ENCODE measurements at places on chromosomes 4 and X.

- no peaks in the 10 kb centered on the region for H3K36me3 ChIP-seq
- no peaks in the 10 kb centered on the region for H3K4me1 ChIP-seq
- H3K27ac ChIP-seq, result no peak overlapping the region
- DNase-seq, result no peak
Measured at GRCh38 chr4:90001023-90001422, 106.4 kb downstream of the MMRN1 start.

- H3K27ac ChIP-seq, result no peak overlapping the region
- no peaks in the 10 kb centered on the region for H3K4me1 ChIP-seq
- no peak for DNase-seq
- H3K27me3 ChIP-seq, result no peaks in the 10 kb centered on the region
- H3K36me3 ChIP-seq, result no peaks in the 10 kb centered on the region
Measured at GRCh38 chr4:43607827-43608461, 715.4 kb downstream of the GRXCR1 start.

DNA sequence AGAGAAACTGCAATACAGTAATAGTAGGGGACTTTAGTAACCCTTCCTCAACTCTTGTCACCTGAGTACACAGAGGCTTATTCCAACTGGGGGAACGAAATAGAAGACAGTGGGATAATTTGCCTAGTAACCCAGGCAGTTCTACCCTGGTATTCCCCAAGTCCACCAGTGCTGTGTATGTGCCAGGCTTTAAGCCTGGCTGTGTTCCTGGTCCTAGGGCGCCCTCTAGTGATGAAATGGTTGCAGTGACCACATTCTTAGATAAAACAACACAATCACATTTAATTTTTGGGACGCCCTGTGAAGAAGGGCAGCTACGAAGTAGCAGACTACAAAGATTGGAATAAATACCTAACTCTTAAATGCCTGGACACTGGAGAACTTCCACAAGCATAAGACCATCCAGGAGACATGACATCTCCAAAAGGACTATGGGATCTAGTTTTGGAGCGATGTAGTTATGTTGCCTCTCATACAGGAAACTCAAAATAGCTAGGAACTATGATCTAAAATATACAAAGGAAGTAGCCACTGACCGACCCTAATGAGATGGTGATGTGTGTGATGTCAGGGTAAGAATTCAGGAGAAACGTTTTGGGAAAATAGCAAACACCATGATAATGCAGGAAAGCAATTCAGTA, 288.5 kb upstream of the ZCCHC13 start:
- H3K4me1 ChIP-seq, result no peaks in the 10 kb centered on the region
- H3K27ac ChIP-seq, result no peak overlapping the region
- peak; percentile 78 for DNase-seq
- no peaks in the 10 kb centered on the region for H3K27me3 ChIP-seq
- H3K4me3 ChIP-seq, result no peak overlapping the region

GRCh38 chr4:61292322-61292721, 92.2 kb downstream of the ADGRL3 start:
- H3K27me3 ChIP-seq, result no peaks in the 10 kb centered on the region
- no peaks in the 10 kb centered on the region for H3K36me3 ChIP-seq
- no peak overlapping the region for H3K4me3 ChIP-seq
- no peak overlapping the region for H3K27ac ChIP-seq
- H3K4me1 ChIP-seq, result no peaks in the 10 kb centered on the region

- no peaks in the 10 kb centered on the region for H3K4me1 ChIP-seq
- H3K36me3 ChIP-seq, result no peaks in the 10 kb centered on the region
- no peaks in the 10 kb centered on the region for H3K27me3 ChIP-seq
- DNase-seq, result no peak
Measured at GRCh38 chr4:174069848-174070330, 213.6 kb downstream of the FBXO8 start.

- H3K4me3 ChIP-seq, result no peak overlapping the region
- no peaks in the 10 kb centered on the region for H3K36me3 ChIP-seq
- no peaks in the 10 kb centered on the region for H3K27me3 ChIP-seq
- no peaks in the 10 kb centered on the region for H3K4me1 ChIP-seq
- H3K27ac ChIP-seq, result no peak overlapping the region
Measured at GRCh38 chr4:107068116-107068515, 32.0 kb upstream of the DKK2 start.

- no peak overlapping the region for H3K27ac ChIP-seq
- DNase-seq, result no peak
Measured at GRCh38 chr4:180100433-180101344, 2142.5 kb upstream of the TENM3 start.

DNA sequence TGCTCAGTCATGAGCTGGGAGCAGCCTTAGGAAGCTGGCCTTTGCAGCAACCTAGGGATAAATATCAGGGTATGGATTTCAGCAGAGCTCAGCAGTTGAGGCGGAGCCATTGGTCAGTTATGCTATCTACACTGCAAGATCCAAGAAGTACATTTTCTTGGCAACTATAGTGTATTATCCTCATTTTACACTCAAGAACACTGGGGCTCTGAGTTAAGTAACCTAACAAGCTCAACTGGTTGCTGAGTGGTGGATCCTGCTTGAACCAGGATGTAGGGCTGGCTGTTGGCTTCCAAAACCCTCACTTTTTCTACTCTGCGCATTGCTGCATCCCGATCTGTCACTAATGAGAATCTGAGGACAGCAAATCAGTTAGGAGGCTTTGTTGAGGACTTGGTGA, 1.5 kb upstream of the SCARB2 start:
- no peak for DNase-seq
- no peaks in the 10 kb centered on the region for H3K36me3 ChIP-seq
- no peaks in the 10 kb centered on the region for H3K27me3 ChIP-seq
- no peak overlapping the region for H3K4me3 ChIP-seq
- H3K4me1 ChIP-seq, result no peaks in the 10 kb centered on the region
- H3K27ac ChIP-seq, result peak overlapping the region; percentile 98

DNA sequence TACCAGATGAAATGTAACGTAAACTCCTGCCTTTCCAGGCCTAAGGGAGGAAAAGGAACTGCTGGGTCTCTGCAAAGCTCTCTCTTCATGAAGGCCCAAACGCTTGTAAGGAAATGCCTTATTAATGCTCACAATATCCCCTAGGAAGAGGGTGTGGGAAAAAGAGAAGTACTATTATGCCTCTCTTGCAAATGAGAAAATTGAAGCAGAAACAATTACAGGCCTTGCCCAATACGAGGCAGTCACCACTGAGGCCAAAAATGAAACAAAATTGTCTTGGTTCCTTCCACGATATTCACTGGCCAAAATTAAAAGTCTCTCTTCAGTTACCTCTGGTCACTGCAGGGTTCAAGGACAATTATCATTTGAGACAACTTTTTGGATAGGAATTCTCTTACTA, 3.2 kb downstream of the SCARB2 start:
- no peaks in the 10 kb centered on the region for H3K27me3 ChIP-seq
- no peak overlapping the region for H3K4me3 ChIP-seq
- DNase-seq, result no peak

GRCh38 chrX:51837451-51837850, 56.0 kb upstream of the MAGED1 start:
- no peak for DNase-seq
- H3K4me1 ChIP-seq, result no peaks in the 10 kb centered on the region
- no peaks in the 10 kb centered on the region for H3K36me3 ChIP-seq
- no peak overlapping the region for H3K27ac ChIP-seq

DNA sequence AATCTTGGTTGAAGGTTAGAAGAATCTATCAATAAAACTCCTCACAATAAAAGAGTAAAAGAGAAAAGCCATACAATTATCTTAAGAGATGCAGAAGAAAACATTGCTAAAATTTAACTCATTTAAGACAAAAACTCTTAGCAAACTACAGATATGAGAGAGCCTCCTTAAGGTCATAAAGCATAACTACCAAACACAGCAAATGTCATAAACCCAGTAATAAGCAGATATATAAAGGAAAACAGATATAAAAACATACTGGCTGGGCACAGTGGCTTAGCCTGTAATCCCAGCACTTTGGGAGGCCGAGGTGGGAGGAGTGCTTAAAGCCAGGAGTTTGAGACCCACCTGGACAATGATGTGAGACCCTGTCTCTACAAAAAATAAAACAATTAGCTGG, 165.3 kb downstream of the FAM13A start:
- no peaks in the 10 kb centered on the region for H3K36me3 ChIP-seq
- H3K27me3 ChIP-seq, result no peaks in the 10 kb centered on the region
- no peaks in the 10 kb centered on the region for H3K4me1 ChIP-seq
- H3K4me3 ChIP-seq, result no peak overlapping the region
- no peak for DNase-seq

DNA sequence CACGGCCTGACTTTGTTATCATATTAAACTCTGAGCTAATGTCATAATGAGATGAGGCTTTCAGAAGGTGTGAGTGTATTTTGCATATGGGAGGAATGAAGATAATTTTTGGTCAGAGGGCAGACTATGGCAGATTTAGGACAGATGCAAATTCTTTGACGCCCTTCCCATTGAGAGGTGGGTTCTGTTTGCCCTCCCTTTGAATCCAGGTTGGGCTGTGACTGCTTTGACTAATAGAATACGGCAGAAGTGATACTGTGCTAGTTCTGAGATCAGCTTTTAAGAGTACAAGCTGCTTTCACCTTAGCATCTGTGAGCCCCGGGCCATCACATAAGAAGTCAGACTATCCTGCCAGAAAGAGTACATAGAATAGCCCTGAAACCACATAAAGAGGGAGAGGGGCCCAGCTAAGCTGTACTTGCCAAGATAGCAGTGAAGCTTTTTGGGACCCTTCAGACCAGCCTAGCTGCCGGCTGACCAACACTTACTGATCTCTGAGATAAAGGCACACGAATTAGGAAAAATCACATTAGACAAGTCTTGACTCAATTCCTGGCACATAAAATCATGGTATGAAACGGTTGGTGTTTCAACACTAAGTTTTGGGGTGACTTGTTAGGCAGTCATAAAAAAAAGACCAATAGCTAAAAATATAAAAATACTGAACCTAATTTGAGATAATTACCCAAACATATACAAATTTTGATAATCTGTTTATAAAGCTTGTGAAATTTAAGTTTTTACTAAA, 166.7 kb upstream of the SH3RF1 start:
- no peak overlapping the region for H3K4me3 ChIP-seq
- no peak for DNase-seq
- H3K4me1 ChIP-seq, result peaks cover 18% of the 10 kb centered on the region
- H3K27me3 ChIP-seq, result no peaks in the 10 kb centered on the region
- no peaks in the 10 kb centered on the region for H3K36me3 ChIP-seq

GRCh38 chr4:101791182-101791558, 640 bp downstream of the BANK1 start:
- H3K4me1 ChIP-seq, result peaks cover 8% of the 10 kb centered on the region
- peak overlapping the region; percentile 55 for H3K4me3 ChIP-seq
- no peak overlapping the region for H3K27ac ChIP-seq
- no peak for DNase-seq
- no peaks in the 10 kb centered on the region for H3K27me3 ChIP-seq

DNA sequence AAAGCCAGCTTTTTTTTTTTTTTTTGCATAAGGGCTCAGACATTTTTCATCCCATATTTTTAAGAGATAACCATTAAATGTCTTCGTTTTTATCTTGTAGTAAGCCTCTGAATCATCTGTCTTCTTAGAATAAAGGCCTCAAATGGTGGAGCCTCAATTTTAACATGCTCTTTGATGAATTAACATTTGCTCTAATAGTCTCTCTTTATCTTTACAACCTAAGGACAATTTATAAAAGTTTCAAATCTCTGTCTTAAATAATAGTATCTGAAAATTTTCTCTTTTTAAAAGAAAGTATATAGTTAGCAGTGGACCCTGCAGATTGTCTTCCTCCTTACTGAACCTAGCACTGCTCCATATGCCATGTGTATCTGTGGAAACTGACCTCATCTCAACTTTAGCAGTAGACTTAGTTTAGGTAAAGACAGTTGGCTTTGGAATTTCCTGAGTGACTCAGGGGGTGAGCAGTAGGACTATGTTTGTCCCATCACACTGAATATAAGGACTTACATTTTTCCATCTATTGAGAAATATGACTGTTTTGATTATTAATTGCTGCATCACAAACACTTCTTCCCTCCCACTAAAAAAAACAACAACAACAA, 1658.0 kb downstream of the STIM2 start:
- no peak for DNase-seq
- H3K4me1 ChIP-seq, result no peaks in the 10 kb centered on the region
- H3K27ac ChIP-seq, result no peak overlapping the region
- no peaks in the 10 kb centered on the region for H3K27me3 ChIP-seq
- no peak overlapping the region for H3K4me3 ChIP-seq
- H3K36me3 ChIP-seq, result no peaks in the 10 kb centered on the region

DNA sequence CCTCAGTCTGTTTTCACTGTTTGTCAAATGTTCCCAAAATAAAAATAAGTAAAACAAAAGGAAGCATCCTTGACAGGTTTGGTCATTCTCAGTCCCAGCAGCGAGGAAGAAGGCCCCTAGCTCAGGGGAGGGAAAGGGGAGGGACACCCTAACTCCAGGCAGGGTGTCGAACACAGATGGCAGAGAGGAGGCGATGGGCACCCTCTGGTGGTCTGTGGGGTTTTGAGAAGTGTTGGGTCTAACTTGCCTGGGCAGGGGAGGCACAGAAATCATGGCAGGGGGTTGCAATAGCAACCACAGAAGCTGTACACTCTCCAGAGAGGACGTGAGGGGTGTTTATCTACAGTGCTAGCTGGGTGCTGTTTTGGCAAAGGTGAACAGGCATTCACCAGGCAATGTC, 229.8 kb upstream of the SFRP2 start:
- no peak overlapping the region for H3K27ac ChIP-seq
- H3K36me3 ChIP-seq, result no peaks in the 10 kb centered on the region
- no peak for DNase-seq

DNA sequence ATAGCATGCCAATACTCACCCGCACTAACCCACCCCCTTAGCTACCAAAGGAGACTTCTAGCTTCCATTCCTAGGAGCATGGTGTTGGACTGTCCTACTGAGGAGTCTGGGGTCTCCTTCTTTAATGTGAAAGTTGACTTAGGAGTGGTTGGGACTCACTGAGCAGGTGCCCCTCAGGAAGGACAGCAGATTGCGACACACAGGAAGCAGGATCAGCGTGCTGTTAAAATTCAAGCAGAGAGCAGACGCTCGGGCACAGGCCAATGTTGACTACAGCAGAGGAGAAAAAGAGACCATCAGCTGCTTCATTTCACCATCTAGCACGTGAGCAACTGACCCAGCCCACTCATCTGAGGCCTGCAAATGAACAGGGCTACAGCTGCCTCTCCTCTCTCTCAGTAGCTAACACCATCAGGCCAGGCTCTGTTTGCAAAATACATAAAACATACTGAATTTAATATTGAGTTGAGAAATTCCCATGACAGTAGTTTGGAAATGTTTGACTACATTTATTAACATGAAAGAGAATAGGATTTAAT, 10.8 kb downstream of the NOX1 start:
- no peaks in the 10 kb centered on the region for H3K27me3 ChIP-seq
- no peak overlapping the region for H3K27ac ChIP-seq
- no peak for DNase-seq
- no peaks in the 10 kb centered on the region for H3K4me1 ChIP-seq

All from right atrium auricular region (tissue), 2 donors.